Astrocyte (in vitro differentiated cells and primary cell): ENCODE measurements at places on chromosomes 2 and 18. TPM values are rescaled to one million over a fixed set of nuclear protein-coding genes. Genes with fewer than 3 reads are reported as not detected.

The STK17B gene
- total RNA-seq: 42.6 and 51.7 TPM in 2 replicates

The SERPINB4 gene
- not detected in 2 replicates for total RNA-seq

The NT5DC4 gene
- total RNA-seq: not detected in 2 replicates

The L3MBTL4 gene
- 0.52 and 0.58 TPM in 2 replicates for total RNA-seq

The ITPRIPL1 gene
- total RNA-seq: 0.10 and 0.45 TPM in 2 replicates

The DNAJB2 gene
- 49.7 and 53.9 TPM in 2 replicates for total RNA-seq

The C2orf78 gene
- total RNA-seq: not detected in 2 replicates

The USP14 gene
- total RNA-seq: 95.6 and 102 TPM in 2 replicates
